ENCODE measurements at places on chromosomes 6 and 20.

DNA sequence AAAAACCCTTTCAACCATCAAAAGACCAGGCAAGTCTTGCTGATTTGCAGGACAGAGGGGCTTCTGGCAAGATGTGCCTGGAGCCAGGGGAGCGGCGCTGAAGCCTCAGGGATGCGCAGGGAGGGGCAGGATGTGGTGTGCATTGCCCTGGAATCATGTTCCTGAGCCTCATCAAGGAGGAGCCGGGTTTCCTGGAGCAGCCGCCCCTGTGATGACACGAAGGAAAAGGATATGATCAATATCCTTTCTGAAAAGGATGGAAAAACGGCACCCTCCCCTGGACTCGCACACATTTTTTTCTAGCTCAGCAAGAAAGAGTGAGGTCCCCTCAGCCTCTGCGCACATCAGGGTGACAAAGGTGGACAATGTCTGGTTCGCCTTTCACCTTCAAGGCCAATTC is 173.1 kb upstream of the SSTR4 start:
- DNase-seq: no peak

GRCh38 chr6:90720404-90720803 is 133.5 kb upstream of the MAP3K7 start:
- DNase-seq: no peak

DNA sequence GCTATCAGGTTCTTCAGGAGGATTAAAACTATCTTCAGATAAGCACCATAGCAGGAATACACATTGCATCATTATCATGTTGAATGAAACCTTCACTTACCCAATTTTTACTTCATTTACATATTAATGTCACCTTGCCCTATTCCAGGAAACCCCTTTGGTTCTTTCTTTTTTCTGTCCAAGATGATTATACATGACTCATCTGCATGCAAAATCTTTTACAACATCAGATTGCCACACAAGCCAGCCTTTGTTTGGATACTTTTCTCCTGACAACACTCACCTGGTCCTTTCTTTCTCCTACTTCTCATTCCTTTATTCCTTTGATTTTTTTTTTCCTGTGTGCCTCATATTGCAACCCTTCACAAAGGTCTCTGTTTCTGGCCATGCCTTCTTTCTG is 200.5 kb upstream of the POU3F2 start:
- DNase-seq: no peak

- no peak for DNase-seq
These were observed 14.2 kb downstream of the CCR6 start for GRCh38 chr6:167137081-167137480.

DNA sequence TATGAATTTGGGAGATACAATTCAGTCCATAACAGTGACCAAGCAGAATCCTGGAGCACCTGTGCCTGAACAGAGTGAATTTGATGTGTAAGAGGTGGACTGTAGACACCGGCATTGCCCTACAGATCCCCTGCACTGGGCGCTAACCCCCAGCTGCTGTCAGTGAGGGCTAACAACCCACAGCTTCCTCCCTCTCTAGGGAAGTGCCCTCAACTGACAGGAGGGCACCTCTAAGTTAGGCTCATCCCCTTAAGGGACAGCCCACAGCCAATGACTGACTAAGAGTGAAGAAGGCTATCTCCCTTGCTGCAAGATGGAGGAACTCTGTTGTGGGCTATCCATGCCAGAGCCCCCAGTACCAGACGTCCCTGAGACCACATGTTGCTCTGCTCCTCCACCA is 15.3 kb upstream of the BPIFB1 start:
- no peak for DNase-seq

- no peak for DNase-seq
These were observed 1067.5 kb upstream of the MAP3K7 start for GRCh38 chr6:91654357-91654756.

DNA sequence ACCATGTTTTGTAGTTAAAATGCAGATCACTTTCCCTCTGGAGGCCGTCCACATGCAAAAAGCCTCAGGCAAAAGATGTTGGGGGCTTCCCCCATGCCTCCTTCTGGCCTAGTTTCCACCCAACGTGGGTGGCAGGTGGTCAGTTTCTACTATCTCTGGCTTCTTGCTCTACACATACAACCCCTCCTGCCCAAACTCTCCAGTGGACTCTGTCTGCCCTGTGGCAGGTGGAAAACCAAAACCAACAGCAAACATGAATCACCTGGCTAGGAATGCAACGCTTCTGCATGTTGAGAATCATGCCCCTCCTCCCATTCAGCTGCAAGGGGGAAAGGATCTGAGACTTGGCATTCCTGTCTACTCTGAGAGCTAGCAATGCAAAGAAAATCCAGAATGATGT is 94.8 kb downstream of the MBOAT1 start:
- no peak for DNase-seq

- no peak for DNase-seq
These were observed 72.3 kb upstream of the NCOA3 start for GRCh38 chr20:47429409-47429808.

- DNase-seq: no peak
These were observed 30.3 kb upstream of the VEGFA start for GRCh38 chr6:43739642-43740091.

DNA sequence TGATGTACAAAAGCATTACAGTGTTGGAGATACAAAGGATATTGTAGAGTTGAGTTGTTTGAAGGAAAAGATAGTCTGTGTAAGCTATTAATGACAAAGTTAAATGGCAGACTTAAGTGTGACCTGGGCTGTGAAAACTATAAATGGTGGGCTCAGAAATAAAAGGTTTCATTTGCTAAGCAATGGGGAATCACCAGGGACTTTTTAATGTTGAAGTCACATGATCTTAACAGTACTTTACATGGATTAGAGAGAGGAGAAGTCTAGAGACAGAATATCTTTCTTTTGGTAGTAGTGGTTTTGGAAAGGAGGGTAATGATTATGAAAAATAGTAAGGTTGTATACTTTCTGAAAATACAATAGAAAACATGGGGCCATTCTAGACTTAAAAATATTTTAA is 67.1 kb downstream of the SCAF8 start:
- DNase-seq: no peak

DNA sequence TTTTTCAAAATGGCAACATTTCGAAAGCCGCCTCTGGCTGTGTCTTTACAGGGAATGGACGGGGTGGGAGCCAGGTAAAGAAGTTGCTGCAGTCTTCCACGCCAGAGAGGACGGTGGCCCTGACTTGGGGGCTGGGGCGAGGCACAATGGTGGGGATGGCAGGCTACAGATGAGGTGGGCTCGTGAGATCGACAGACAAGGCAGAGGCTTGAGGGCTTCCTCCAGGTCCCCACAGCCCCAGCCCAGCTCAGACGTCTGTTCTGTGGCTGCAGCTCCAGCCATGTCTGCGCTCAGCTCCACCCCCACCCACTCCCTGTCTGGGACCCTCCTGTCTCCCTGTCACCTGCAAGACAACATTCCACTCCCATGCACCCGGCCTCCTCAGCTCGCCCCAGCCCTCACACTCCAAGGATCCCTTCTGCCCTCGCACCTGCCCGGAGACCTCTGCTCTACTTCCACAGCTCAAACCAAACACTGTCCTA is 7.4 kb upstream of the C20orf144 start:
- DNase-seq: no peak

DNA sequence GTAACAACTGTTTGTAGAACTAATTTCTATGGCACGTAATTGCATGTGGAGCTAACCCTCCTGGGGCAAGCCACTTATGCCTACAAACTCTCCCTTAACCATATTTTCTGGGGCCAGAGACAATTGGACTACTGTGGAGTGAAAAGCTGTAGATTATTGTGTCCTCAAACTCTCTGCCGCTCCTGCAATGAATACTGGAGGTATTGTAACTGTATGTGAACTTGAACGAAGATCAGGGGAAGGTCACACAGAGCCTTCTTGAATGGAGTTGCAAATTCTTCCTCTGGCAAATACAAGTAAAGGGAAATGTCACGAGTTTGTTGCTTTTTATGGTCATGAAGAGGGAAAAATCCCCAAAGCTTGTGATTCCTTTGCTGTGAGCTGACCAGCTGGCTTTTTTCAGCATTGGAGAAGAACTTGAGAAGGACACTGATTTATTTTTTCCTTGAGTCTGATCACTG is 18.2 kb downstream of the AKAP12 start:
- DNase-seq: no peak

- DNase-seq: no peak
These were observed 52.1 kb downstream of the BCKDHB start for GRCh38 chr6:80158478-80158989.

GRCh38 chr20:61263084-61263695 is 11.1 kb downstream of the CDH4 start:
- DNase-seq: no peak

GRCh38 chr6:44779130-44779826 is 391.8 kb downstream of the CDC5L start:
- DNase-seq: no peak

GRCh38 chr20:10177326-10177725 is 41.3 kb upstream of the SNAP25 start:
- DNase-seq: no peak

GRCh38 chr6:119323931-119324330 is 25.6 kb downstream of the MAN1A1 start:
- no peak for DNase-seq

DNA sequence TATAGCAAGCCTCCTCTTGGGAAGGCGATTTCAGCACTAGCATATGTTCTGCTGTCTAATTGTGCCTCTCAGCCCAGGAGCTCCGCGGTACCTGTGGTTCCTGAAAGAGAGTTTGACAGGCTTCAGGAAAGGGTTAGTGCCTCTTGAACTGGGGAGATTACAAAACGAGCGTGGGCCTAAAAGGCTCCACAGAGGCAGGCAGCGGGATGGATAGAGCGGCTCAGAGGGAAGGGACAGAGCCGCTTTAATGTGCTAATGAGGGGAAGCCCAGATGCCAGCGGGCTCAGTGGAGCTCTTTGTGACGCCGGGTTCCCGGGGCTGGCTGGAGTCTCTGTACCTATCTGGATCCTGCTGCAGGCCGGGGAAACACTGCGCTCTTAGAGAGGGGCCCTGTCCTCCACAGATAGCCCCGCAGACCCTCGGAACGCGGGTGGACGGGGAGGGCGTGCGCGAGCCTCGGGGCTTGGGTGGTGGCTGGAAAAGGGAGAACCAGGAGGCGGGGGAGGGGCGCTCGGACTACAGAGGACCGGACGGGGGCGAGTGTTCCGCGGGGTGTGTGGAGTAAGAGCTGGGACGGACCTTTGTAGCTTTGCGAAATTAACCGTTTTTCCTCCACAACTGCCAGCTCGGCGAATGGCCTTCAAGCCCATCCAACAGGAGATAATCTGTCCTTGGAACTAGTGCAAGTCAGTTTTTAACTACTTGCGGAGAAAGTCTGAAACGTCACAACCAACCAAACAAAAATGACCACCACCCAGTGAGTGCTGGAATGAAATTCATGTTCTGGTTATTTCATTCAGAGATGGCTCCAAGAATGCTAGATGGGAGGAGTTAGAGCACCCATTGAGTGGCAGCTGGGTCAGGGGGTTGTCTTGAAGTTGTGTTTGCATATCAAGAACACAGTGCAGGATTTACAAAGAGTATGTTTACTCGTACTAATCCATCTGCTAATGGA is 13.0 kb downstream of the SLC35F1 start:
- no peak for DNase-seq

- DNase-seq: no peak
These were observed 46.9 kb upstream of the NRSN1 start for GRCh38 chr6:24079076-24079475.

- DNase-seq: no peak
These were observed at the start of gene SIGLEC1 for GRCh38 chr20:3712279-3712873. TSS of gene SIGLEC1 (minus strand) at chr20:3712600. CDS start at chr20:3707128, 5,472 bp downstream.

GRCh38 chr6:73471686-73472290 is 10.3 kb downstream of the MTO1 start:
- no peak for DNase-seq

- peak; percentile 27 for DNase-seq
These were observed 171.4 kb downstream of the GMPR start for GRCh38 chr6:16409531-16410441.

DNA sequence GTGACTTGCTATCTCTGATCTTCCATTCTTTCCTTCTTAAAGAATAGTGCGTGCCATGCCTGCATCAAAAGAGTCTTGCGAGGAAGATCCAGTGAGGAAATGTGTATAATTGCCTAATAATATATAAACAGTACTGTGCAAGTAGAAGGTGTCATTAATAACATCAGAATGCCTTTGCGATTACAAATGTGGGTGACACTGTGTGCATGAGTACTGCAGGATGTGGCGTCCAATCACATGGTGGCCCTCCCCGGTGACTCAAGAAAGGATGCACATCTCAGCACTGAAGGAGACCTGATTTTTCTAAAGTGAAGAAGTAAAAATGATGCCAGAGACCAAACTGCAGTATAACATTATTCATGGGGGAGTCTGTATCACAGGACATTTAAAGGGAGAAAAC is 107.5 kb upstream of the EDN1 start:
- no peak for DNase-seq

- no peak for DNase-seq
These were observed 89.3 kb downstream of the RNASET2 start for GRCh38 chr6:166866839-166867637.

GRCh38 chr6:123448306-123448884 is 188.4 kb downstream of the TRDN start:
- DNase-seq: no peak

DNA sequence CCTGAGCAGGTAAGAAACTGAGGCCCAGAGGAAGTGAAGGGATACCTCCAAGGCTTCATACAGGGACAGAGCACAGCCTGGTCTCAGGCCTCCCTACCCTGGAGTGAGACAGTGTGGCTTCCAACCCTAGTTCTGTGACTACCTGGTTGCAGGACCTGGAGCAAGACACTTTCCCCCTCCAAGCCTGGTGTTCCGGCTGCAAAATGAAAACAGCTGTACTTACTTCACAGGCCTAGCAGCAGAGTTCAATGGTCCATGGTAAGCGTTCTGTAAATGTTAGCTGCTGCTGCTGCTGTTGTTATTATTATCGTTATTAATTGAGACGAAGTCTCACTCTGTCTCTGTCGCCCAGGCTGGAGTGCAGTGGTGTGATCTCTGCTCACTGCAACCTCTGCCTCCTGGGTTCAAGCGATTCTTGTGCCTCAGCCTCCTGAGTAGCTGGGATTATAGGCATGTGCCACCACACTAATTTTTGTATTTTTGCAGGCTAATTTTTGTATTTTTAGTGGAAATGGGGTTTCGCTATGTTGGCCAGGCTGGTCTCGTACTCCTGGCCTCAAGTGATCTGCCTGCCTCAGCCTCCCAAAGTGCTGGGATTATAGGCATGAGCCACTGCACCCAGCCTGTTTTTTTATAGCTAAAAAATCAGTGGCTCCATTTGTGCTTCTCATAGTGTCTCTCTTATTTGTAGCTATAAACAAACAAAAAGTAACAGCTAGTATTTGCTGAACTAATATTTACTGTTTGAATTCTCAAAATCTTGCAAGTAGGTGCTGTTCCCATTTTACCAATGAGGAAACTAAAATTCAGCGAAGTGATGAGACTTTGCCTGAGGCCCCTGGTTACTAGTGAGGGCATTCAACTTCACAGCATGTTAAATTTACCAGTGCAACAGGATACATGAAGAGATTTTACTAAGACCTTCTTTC is 41.9 kb downstream of the COX4I2 start:
- no peak for DNase-seq
